Gastroesophageal sphincter (tissue), 4 donors: ENCODE measurements at places on chromosomes 6 and 20. TPM values are rescaled to one million over a fixed set of nuclear protein-coding genes. Genes with fewer than 3 reads are reported as not detected.

The BPI gene
- total RNA-seq: 0.47 TPM

The SLC17A3 gene
- not detected for total RNA-seq

The UFL1 gene
- total RNA-seq: 26.7 TPM

The SAPCD1 gene
- total RNA-seq: not detected

The NEURL2 gene
- total RNA-seq: 26.4 TPM

The RCAN2 gene
- total RNA-seq: 265 TPM

The FOXC1 gene
- total RNA-seq: 3.1 TPM

The OLIG3 gene
- total RNA-seq: not detected

The SMOC2 gene
- 217 TPM for total RNA-seq

The UNC5CL gene
- total RNA-seq: 1.2 TPM
